ENCODE measurements at places on chromosomes 1 and 21.

DNA sequence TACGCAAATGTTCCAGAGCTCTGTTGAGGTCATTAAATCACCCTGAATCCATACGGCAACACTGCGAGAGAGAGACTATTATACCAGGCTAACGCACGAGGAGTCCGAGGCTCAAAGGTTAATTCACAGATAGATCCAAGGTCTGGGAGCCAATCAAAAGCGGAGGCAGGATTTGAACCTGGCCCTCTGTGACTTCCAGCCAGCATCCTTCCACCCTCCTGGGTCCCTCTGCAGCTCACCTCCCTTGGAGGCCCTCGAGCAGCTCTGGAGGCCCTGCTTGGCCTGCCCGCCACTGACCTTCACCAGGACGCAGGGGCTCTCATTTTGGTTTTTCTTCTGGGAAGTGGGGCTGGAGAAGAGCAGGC lies 42.1 kb downstream of the KIAA1614 start:
- no peak for DNase-seq

- DNase-seq, result no peak
Measured at GRCh38 chr1:81432059-81432458, 368.7 kb upstream of the ADGRL2 start.

GRCh38 chr1:159932296-159933285 lies 7.3 kb upstream of the TAGLN2 start:
- DNase-seq, result peak; percentile 50

- DNase-seq, result no peak
Measured at GRCh38 chr1:224411766-224412165, 22.8 kb downstream of the WDR26 start.

DNA sequence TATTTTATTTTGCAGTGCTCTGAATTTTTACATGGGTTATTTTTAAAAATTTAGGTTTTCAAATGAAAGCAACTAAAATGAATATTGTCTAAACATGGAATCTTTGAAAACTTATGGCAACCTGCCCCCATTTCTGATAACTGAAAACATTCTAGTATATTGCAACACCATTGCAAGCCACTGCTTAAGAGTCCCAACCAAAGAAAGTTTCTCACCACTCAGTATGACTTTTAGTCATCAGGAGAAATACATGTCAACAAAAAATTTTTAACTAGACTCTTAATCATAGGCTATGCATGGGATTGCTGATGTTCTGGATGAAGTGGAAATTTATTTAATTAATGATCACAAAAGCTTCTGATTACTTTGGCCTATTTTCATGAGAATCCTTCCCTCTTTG lies 112.1 kb downstream of the TNFSF18 start:
- DNase-seq, result no peak

- no peak for DNase-seq
Measured at GRCh38 chr1:168407832-168408538, 127.3 kb downstream of the TBX19 start.

Measured in NCI-H2081 (cell line).